AG09309 (cell line): ENCODE measurements at places on chromosomes 7 and 10.

DNA sequence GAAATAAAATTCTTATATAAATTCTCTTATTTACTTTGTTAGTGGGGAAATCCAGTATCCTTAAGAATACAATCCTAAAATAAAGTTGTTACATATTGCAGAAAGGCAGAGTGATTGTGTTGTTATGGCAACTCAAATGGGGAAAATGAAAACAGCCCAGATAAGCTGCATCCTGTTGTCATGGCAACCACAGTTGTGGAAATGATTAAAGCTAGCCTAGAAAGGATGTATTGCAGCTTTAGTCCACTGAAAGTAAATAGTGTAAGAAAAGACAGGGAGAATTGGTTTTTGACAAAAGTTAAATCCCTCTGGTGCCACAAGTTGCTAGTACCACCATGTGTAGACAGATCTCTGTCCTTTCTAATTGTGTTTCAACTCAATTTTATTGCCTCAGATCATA, 43.2 kb downstream of the BTRC start:
- peak; percentile 10 for DNase-seq

DNA sequence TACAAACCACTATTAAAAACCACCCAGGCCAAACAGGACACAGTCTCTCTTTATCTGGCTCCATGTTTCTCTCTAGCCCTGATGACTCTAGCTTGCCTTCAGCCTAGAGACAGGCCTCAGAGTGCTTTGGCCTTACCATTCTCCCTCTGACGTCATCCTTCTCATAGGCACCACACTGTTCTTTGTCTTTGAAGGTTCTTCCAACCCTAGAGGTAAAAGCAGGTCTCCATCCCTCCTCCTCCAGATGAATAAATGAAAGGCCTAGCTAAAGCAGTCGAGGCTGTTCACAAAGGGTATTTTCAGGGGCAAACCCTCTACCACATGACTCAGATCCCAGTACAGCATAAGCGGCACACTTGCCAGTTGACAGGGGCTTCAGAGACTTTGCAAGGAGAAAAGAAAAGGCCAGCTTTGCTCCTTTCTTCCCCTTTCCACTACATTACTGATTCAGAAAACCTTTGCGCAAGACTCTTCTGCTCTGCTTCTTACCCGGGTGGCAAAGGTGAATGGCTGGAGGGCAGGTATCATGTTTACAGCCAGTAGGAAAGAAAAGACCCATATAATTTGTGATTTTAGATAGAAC, 14.8 kb downstream of the NFE2L3 start:
- DNase-seq = no peak

GRCh38 chr7:2873686-2874551, 29.8 kb upstream of the GNA12 start:
- DNase-seq = peak; percentile 63

GRCh38 chr7:16528520-16528919, 1.9 kb downstream of the LRRC72 start:
- DNase-seq = no peak

DNA sequence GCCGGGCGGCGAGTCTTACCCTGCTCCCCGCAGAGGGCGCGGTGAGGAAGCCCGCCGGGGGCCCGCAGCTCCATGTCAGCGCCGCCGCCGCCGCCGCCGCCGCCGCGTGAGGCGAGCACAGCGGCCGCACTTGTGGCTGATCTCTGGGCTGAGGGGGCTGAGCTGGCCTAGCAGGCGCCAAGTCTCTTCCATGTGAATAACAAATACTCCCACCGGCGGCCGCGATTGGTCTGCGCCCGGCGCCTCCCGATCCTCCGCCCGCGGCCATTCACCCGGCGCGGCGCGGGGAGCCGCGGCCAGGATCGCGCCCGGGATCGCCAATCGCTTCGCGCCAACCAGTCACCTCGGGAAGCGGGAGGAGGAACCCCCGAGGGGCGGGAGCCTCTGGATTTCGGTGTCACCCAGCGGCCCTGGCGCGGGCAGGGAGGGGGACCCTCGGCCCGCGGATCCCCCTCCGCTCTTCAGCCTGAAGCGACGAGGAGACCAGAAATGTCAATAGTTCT, at the start of gene GRM8:
Gene GRM8, minus strand, starts transcription at position 164 of the 503 bp plus-strand sequence.
- DNase-seq = no peak

DNA sequence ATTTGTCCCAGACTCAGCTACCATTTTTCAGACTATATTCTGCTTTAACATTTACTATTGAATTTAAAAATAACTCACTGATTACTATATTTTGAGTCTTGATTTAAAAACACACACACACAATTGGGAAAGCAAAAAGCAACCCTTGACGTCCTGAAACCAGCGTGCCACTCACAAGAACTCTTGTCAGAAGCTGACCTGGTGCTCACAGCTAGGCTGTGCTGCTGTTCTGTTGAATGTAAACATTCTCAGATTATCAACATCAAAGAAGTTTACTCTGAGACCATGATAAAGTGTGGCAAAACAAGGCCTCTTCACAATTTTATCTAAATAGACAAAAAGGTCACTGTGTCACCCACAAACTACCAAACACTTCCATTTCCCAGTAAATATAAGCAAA, 62.6 kb upstream of the CACNA2D1 start:
- DNase-seq = no peak
